ENCODE measurements at places on chromosomes 11 and 22. TPM values are rescaled to one million over a fixed set of nuclear protein-coding genes. Genes with fewer than 3 reads are reported as not detected.
A peak's percentile ranks its signal among the peaks of the same experiment; 100 is the strongest.

GRCh38 chr11:34264303-34265110 lies 93.3 kb downstream of the ABTB2 start:
- no peak for DNase-seq

Gene SLC1A2
- 0.03 TPM for total RNA-seq

DNA sequence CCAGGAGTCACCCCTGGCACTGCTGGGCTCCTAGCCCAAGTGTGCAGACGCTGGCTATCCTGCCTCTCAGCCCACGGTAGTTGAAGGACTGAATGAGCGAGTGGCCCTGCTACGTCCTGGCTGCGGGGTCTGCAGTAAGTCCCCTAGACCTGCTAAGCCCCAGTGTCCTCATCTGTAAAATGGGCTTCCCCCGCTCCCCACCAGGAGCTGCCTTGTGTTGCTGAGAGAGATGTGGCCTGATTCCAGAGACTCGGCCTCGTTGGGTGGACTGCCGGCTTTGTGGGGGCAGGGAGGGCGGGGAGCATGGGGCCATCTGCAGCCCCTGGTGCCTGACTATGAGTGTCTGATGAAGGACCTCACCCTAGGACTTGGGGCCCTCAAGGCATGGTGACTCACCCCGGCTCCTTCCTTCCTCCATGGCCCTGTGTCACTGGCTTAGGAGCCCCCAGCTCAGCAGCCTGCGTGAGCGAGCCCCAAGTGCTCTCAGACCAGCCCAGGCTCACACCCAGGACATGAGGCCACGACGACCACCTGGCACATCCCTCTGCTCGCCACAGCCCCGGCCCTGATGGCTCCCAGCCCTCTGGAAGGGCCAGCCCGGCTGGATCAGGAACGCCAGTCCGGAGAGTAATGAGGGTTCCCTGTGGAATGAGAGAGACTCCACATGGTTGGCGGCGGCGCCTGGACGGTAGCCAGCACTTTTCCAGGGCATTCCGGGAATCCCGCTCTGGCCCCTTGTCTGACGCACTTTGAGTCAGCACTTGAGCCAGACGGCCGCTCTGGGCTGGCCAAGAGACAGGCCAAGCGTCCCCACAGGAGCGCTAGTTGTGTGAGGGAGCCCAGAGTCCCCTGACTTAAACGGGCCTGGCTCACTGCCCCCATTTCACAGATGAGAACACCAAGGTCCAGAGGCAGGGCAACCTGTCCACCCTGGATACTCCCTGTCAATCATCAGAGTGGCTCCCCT lies 50.5 kb upstream of the SHISAL1 start:
- peak; percentile 98 for DNase-seq

DNA sequence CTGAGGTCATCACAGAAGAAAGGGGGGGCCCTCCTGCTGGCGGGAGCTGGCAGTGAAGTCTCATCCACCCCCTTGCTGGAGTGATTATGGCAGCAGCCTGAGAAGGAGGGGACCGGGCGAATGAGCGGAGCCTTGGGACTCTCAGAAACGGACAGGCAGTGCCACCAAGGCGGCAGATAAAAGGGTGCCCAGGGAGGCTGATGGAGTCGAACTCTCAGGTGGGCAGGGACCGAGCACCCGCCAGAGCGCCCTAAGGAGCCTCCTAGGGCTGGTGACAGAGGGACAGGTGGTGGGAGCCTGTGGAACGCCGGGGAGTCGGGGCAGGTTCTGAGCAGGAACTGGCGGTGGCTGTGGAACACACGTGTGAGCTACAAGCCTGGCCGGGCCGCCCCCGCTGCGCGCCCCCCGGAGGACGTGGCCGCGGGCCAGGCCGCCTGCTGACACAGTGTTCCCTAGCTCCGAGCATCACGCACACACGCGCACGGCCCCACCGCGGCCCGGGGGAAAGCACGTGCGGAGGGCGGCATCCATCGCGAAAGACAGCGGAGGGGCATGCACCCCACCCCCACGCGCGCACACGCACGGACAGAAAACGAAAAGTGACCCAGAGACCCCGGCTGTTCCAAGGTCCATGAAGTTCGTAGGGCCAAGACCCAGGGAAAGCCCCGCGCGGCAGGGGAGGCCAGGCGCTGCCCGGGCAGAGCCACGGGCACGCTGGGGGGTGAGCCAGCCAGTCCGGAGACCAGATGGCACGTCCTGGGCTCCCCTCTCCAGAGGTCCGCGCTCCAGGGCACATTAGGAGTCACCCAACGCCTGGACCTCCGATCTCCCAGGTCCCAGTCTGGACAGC lies 1.0 kb downstream of the VWCE start:
- peak; percentile 51 for DNase-seq

GRCh38 chr11:44816761-44817160 lies 90.0 kb downstream of the TSPAN18 start:
- DNase-seq, result no peak

GRCh38 chr11:16840951-16841350 lies 102.5 kb downstream of the C11orf58 start:
- no peak for DNase-seq

Gene TRIM6
- 2.6 TPM for total RNA-seq

Gene GSTT2
- total RNA-seq, result not detected

DNA sequence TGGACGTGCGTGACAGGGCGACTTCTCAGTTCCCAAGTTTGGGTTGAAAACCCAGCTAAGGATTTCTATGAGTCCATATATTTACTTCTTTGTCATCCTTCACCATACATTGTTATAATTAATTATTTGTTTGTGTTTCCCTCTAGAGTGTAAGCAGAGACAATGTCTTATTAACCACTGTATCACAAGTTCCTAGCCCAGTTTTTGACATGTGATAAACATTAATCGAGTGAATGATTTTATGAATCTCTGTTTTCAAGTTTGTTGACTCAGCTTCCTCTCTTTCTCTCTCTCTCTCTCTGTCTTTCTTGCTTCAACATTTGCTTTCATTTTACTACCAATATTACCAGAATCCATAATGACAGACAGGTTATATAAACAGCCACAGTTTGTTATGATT lies 1259.6 kb upstream of the TENM4 start:
- no peak for DNase-seq

Gene MMP1
- total RNA-seq, result 1.9 TPM

Gene XKR3
- total RNA-seq, result not detected

DNA sequence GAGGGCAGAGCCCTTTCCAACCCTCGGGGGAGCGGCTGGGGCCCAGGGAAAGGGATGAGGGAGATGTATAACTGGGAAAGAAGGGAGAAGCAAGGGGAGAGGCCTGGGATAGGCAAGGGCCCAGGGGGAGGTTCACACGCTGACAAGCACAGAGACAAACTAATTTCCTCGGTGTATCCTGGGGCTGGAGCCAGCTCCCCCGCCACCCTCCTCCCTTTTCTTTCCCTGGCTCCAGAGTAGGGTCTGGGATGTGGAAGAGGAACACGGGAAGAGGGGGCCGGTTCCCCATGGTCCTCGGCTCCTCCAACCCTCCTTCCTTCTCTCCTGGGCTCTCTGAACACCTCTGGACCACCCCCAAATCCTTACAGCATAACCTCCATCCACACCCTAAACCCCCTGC lies 6.9 kb downstream of the CLCF1 start:
- DNase-seq, result no peak

- DNase-seq, result no peak
Measured at GRCh38 chr22:38611559-38611958, 41.6 kb upstream of the DMC1 start.

Gene MYBPC3
- total RNA-seq, result not detected

- DNase-seq, result no peak
Measured at GRCh38 chr22:18010266-18010665, 14.1 kb downstream of the MICAL3 start.

Gene RGL4
- not detected for total RNA-seq

DNA sequence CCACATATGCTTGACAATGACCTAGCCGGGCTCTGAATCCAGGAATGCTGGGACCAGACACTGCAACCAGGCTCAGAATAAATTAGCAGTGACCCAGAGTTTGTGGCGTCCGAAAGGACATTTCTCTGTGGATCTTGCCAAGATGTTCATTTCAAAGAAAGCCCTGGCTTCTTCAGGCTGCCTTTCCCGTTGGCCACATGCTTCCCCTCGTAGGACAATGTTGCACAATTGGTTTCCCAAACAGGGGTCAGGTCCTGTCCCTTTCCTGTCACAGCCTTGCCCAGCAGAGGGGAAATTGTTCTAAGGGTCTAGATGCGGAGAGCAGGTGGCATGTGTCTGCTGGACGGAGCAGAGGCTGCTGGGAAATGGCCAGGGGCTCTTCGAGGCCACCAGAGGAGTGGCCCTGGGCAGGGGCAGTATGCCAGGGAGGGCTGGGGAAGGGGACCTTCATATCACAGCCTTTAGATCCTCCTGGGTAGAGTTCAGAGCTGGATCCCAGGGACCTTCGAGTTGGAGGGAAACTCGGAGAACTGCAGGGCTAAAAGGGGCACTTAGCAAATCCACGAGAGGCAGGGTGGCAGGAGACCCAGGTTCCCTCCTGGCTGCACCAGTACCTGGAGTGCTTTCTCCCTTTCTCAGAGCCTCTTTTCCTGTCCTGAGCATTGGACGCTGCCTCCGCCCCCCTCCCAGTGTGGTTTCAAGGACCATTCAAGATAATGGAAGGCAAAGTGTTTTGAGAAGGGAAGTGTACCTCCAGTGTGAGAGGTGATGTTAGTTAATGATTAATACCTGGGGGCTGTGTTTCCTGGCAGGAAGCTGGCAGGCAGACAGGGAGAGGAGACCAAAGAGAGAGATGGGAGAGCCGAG lies 42.3 kb downstream of the C11orf96 start:
- DNase-seq, result no peak

DNA sequence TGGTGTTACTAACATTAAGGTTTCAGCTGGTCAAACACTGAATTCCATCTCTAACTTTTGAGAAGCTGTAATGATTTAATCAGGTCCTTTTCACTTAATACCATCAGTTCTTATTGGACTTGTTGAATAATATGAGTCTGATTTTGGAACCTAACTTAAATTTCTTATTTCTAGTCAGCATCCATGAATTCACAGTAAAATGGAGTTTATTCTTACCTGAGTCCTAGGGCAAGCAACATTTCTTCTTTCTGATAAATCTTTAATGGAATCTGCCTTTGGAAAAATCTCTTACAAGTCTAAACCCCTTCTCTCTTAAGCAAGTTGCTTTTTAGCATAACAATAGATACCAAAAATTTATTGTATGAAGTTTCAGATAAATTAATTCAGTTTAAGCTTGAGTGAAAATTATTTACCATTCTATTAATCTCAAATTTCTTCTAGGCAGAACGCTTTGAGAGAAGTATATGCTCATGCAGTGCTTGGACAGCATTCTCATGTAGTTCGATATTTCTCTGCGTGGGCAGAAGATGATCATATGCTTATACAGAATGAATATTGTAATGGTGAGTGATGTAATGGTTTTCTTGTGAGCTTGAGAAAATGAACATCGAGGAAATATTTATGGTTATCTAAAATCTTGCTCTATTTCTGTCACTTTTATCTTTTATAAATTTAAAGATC lies 3.4 kb downstream of the WEE1 start:
- no peak for DNase-seq

GRCh38 chr11:100808904-100809491 lies 121.9 kb downstream of the ARHGAP42 start:
- peak; percentile 79 for DNase-seq

- no peak for DNase-seq
Measured at GRCh38 chr11:94866936-94867795, 99.0 kb downstream of the AMOTL1 start.

Gene NPAS4
- total RNA-seq, result 0.11 TPM

GRCh38 chr11:131146827-131147490 lies 223.5 kb upstream of the NTM start:
- no peak for DNase-seq

- peak; percentile 69 for DNase-seq
Measured at GRCh38 chr11:96014217-96014616, 90.3 kb upstream of the MTMR2 start.

- DNase-seq, result peak; percentile 41
Measured at GRCh38 chr22:41619979-41620588, 759 bp downstream of the DESI1 start.

DNA sequence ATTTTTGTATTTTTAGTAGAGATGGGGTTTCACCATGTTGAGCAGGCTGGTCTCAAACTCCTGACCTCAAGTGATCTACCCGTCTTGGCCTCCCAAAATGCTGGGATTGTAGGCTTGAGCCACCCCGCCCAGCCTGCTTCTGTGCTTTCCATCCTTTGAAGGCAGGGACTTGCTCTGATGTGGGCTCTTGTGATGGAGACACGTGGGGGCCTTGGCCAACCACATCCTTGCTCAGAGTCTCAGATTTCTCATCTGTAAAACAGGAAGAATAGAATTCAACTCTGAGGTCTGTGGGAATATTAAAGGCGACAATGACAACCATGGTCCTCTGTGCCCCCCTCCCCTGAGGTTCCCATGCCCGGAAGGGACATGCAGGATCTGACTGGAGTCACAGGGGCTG lies 3.8 kb upstream of the GGA1 start:
- no peak for DNase-seq

DNA sequence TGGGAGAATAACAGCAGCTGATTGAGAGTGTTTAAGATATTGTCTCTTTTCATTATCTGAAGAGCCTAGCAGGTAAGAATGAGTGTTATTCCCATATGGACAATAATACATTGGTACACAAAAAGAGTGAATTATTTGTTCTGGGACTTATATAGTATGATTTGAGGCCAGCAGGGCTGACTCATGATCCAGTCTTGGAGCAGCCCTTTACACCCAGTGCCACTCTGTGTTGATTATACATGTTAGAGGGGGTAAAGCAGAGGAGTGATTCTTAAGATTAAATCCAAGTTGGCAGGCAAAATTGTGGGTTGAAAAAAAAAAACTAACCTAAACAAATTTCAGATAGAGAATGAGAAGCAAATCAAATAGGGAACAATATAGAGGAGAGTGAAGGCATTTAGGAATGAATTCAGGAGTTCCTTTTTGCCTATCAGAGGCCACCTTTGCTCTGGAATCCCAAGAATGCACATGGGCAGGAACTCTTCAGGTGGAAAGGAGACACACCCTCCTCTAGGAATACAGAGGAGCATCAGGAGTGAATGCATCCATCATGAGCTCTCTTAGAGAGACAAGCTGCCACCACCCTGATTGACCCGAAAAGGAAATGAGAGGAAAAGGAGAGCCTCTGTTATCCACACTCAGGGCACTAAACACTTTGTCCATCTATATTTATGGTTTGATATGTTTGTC lies 19.2 kb upstream of the MRGPRX1 start:
- no peak for DNase-seq

Gene RNF215
- total RNA-seq, result 9.8 TPM

DNA sequence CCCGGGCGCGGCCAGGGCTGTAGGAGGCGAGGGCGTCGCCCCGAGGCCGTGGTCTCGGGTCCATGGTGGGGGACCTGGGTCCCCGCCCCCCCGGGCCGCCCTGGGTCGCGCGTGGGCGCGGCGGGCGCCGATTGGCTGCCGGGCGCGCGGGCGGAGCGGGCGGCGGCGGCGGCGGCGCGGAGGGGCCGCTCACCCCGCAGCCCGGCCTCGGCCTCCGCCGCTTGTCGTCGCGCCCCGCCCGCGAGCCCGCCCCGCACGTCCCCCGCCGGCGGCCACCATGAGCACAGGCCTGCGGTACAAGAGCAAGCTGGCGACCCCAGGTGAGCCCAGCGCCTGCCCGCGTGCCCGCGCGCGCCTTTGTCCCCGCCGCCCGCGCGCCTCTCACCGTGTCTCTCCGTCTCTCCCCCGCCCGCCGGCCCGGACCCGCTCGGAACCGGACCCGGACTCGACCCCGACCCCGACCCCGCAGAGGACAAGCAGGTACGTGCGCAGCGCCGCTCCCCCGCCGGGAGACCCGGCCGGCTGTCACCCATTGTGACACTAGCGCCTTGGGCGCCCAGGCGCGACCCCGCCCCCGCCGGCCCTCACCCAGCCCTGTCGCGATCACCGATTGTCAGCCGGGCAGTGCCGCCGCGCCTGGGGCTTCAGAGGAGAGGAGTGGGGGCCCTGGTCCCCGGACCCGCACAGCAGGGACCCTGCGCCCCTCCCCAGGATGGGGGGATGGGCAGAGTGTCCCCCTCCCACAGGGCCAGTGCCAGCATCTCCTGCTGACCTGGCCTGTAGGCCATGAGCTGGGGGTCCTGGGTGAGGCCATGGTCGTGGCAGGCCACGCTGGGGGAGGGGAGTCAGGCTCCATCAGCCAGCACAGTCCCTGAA lies at the start of gene SEPTIN5:
Gene SEPTIN5 (plus strand): TSS at position 192 of the 876 bp plus-strand sequence. CDS start 86 bp downstream, at position 278.
- DNase-seq, result no peak

Measured in Daoy (cell line).